ENCODE measurements at places on chromosomes 1 and 21.
A peak's percentile ranks its signal among the peaks of the same experiment; 100 is the strongest.

DNA sequence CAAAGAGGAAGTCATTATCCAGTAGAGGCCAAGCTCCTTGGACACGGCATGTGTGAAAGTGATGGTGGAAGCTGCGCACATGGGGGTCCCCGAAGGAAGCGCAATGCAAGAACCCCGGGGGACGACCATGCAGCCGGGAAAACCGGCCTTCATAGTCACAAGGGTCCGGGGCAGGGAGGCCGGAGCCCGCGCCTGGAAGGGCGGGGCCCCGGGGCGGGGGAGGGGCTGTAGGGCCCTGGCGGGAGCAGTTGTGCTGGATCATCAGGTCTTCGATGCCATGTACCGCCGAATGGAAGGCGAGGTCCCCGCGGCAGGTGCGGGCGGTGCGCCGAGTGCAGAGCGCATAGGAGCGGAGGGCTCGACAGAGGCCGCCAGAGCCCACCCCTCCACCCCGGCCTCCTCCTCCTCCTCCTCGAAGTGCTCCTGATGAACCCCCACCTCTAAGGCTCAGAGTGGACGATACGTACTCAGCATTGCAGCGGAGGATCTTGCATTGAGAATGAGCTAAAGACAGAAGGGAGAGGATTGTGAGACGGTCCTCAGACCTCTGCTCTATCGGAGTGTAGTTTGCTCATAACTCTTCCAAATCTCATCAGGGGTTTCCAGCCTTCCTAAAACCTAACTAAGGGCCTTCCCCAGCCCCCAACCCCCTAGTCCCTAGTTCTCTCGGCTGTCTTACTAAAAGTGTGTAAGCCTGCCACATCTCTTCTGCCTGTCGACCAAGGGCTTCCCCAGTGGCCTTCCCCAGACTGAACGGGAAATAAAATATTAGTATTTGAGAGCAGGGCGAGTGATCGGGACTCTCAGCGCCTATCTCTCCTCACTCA lies 2.1 kb downstream of the HJV start:
- no peak for DNase-seq

DNA sequence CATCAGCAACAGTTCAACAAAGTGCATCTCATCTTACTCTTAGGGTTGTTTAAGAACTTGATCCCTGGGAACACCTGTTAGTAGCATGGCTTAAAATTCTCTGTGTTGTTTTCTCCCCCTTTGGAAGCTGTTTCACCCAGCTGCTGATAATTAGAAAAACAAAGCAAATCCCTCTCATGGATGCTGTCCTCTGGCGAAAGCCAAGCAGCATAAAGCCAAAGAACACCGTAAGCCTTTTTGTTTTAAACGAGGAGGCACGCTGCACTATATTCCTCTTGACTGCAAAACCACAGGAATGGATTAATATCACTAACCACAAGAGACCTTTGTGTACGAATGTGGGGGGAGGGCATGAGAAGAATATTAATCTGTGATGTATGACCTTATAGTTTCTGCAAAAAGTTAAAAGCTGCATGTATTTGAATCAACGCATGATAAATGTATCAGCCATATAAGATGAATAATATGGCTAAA lies 923.2 kb downstream of the LTN1 start:
- DNase-seq, result no peak

DNA sequence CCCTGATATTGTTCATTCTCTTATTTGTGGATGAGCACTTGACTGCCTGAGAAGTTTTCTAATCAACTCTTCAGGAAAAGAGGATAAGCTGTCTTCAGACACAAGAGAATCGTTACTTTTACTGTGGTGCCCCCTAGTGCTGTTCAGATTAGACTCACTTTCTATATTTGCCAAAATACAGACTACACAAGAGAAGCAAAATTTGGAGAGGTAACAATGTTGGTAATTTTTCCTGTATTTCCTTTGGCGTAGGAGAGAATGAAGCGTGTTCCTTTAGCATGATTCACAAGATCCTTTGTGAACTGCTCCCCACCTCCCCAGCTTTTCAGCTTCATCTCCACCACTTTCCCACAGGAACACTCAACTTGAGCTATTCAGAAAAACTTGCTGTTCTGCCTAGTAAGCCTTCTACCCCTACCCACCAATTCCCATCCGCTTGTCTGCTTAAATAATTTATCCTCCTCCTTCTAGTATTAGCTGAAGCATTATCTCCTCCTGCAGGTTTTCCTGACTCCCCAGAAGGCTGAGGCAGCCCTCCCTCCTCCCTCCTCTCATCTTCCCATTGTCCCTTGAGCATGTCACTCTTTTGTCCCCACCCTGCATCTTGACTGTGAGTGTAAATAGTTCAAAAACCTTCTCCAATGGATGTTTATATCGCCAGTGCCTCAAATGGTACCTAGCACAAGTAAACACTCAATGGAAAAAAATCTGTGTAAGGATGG lies 4.5 kb downstream of the TNFSF4 start:
- DNase-seq, result no peak

DNA sequence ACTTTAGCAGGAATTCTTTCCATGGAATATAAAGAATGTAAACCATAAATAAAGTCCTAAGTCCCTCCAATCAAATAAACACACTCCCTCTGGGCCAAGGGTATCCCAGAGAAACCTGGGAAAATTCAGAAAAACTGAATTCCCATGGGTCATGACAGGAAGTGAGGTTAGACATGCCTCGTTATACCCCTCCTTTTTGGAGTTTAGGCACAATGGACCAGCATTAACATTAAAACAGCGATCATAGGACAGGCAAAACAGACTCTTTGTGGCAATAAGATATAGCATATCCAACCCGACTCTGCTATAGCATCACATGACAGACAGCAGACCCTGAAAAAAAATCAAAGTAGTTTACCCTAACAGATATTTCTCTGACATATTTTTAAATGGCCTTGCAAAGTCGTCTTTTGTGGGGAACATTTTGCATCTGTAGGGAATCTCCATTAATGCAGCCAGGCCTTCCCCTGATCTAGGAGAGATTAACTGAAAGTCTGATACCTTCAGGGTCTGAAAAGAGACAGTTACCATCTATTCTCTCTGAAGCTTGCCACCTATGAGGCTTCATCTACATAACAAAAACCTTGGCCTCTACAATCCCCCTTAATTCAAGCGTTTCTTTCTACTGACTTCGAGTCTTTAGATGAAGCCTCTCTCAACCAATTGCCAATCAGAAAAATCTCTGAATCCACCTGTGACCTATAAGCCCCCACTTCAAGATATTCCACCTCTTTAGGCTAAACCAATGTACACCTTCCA lies 143.0 kb upstream of the KCNK1 start:
- no peak for DNase-seq

GRCh38 chr1:113279776-113280391 lies 110.4 kb upstream of the MAGI3 start:
- no peak for DNase-seq

- no peak for DNase-seq
Observed at GRCh38 chr1:244165701-244166100, 114.6 kb downstream of the ZBTB18 start.

DNA sequence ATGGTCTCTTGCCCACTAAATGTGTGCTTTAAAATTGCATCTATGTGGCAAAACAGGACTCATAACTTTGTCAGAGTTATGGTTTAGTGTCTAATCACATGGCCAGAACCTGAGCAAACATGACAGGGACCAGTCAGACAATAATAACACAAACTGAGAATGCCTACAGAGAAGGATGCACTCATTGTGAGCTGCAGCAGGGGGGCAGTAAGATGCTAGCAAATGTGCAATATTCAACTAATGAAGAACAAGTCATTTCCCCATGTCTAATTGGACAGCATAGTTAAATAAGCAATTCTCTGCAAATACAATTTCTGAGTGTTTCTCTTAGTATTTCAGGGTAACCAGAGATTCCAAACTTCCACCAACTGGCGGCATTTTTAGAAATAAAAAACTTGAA lies 30.8 kb downstream of the SPAG17 start:
- no peak for DNase-seq

DNA sequence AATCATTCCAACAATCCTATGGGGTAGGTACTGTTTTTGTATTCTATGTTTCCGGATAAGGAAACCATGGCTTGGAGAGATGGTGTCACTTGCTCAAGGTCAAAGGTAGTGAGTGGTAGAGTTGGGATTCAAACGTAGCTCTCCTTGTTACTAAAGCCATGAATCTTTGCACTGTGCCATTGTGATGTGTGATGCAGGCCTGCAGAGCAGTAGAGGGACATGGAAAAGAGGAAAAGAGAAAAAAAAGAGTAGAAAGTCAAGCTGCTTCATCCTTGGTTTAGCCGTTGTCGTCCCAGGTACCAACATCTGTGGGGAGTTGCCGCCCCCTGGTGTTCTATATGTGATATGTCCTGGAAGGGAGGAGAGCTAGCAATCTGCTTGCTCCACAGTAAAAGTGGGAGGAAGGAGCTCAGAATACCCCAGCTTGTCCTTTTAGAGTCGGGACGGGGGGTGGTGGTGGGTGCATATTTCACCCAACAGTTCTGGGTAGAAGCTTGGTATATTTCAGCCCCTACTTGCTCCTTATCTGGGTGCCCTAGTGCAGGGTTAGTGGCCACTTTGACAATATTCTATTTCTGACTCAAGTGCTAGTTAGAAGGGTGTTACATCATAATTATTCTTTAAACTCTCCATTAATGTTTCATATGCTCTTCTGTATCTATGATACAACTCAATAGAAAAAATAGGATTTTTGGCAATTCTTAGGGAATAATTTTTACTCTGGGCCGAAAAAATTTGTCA lies 98.4 kb downstream of the EBNA1BP2 start:
- peak; percentile 61 for DNase-seq

DNA sequence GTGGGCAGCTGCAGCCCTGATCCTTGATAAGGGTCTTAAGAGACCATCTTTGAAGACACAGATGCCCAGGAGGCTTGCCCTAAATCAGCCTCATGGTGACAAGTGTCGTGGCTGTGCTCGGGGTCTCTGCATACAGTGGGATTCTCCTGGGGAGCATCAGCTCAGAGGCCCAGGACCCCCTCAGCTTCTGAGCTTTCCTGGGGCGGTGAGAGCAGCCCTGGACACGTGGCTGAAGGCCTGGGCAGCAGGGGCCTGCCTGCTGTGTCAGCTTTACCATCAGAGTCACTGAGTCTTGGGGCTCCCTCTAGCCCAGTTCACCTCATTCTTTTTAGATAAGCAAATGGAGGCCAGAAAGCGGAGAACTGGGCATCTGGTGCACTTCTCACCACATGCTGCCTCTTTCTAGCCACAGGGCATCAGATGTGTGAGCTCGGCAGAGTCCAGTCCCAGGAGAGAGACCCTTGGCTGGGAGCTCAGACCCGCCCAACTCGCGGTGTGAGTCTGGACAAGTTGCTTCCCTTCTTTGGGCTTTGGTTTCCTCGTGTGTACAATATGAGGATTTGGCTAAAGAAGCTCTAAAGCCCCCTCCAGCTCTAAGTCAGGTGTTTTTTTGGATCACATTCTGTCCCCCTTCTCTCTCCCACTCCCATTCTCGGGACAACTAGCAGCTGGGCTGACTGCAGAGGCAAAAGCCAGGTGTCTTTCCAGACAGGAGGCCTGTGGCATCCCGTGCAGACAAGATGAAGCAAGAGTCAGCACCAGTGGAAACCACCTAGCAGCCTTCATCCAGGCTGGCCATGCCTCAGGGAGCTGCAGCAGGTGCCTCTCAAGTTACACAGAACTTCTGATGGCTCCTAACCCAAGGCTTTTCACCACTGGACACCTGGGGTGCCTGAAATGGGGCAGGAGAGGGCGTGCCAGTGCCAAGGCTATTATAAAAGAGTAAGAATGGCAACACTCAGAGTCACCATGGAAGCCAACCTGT lies 119.1 kb downstream of the KCNN3 start:
- no peak for DNase-seq

- no peak for DNase-seq
Observed at GRCh38 chr1:61313906-61314422, 231.6 kb downstream of the NFIA start.

DNA sequence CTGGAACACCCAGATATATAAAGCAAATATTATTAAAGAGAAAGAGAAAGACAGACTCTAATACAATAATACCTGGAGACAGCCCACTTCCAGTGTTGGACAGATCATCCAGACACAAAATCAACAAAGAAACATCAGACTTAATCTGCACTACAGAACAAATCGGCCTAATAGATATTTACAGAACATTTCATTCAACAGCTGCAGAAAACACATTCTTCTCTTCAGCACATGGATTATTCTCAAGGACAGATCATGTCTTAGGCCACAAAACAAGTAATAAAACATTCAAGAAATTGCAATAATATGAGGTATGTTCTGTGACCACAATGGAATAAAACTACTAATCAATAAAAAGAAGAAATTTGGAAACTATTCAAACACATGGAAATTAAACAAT lies 398.3 kb upstream of the DUSP10 start:
- no peak for DNase-seq

DNA sequence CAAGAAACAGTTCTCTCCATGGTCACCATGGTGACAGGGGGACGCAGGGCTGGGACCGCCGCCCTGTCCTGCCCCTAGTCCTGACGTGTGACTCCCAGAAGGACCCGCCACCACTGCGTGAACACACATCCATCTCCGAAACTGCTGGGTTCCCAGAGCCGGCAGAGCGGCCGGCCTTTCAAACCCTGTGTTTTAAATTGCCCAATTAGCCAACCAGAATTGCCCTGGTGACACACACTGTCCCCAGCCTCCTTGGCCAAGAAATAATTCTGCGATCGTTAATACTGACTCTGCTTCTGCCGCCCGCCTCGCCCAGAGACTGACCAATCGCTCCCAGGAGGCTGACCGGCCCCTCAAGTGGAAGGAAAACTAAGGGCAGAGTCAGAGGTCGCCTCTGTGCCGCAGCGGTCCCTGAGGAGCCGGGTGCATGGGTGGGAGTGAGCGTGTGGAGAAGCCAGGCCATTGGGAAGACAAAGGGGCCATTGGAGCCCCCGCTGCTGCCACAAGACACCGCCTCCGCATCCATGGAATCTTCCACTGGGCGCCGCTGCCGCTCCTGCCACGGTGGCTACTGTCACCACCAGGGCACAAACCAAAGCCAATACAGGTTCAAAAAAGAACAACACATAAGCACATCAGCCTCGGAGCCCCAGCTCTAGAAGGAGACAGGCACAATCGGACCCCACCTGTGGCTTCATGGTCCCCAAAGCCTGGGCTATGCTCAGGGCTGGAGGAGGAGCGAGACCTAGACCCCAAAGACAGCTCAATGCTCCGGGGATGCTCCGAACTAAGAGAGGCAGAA lies 273.2 kb downstream of the NPHP4 start:
- DNase-seq, result no peak

- DNase-seq, result no peak
Observed at GRCh38 chr1:95287081-95287480, 53.1 kb downstream of the RWDD3 start.

DNA sequence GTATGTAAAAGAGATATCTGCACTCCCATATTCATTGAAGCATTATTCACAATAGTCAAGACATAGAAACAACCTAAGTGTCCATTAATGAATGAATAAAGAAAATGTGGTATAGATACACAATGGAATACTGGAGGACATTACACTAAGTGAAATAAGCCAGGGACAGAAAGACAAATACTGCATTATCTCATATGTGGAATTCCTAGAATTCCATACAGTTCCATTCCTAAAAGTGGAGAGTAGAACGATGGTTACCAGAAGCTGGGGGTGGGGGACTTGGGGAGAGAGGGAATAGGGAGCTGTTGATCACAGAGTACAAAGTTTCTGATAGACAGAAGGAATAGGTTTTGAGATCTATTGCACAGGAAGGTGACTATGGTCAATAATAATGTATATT lies 7.4 kb downstream of the TMED5 start:
- no peak for DNase-seq

Data from ovary (tissue), 10 donors.